ENCODE measurements at places on chromosomes 7 and 10.

- no peak for DNase-seq
Observed at GRCh38 chr10:125344573-125345171, 184.3 kb upstream of the CTBP2 start.

DNA sequence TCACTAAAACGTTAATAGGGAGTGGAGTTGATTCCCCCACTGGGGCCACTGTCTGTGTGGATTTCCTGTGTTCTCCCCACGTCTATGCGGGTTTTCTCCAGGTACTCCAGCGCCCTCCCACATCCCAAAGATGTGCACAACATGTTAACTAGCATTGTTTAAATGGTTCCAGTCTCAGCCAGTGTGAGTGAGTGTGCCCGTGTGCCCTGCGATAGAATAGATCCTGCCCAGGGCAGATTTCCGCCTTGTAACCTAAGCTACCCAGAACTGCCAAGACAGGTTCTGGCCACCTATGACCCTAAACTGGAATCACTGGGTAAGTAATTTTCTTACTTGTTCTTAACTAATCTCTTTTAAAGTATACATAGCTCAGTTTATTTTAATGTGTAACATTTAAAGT is 58.5 kb downstream of the CCDC6 start:
- no peak for DNase-seq

- no peak for DNase-seq
Observed at GRCh38 chr7:2903682-2904162, 59.6 kb upstream of the GNA12 start.

GRCh38 chr7:80593869-80594586 is 44.4 kb upstream of the CD36 start:
- no peak for DNase-seq

GRCh38 chr10:58514111-58514770 is 1.6 kb downstream of the BICC1 start:
- DNase-seq: no peak

DNA sequence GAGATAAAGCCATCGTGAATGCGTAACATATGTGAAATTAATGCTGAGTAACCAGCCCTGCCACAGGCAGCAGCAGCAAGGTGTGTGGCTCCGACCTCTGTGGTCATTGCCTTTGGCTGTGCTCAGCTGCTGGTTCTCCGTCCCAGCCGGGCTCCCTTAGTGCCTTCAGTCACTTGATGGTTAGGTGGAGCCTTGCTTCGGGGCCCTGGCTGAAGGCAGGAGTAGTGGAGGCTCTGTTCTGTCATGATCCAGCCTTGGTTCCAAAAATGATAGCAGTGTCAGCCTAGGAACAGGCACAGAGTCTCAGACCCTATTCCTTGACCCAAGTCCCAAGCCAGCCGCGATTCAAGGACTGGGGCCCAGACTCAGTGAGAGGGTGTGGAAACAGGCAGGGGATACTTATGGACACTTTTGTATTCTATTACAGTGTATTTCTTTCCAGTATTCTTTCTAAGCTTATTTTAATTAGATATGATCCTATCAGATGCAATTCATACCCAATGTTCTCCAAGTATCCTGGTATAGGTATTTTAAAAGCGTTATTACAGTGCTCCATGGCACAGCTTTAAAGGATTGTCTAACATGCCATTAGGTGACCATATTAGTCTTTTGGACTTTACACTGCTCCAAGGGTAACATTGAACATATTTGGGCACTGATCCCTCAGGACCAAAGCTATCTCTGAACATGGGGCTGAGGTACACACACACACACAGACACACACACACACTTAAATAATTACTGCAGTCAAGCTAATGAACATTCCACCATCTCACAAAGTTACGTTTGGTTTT is 9.0 kb downstream of the SCART1 start:
- no peak for DNase-seq

DNA sequence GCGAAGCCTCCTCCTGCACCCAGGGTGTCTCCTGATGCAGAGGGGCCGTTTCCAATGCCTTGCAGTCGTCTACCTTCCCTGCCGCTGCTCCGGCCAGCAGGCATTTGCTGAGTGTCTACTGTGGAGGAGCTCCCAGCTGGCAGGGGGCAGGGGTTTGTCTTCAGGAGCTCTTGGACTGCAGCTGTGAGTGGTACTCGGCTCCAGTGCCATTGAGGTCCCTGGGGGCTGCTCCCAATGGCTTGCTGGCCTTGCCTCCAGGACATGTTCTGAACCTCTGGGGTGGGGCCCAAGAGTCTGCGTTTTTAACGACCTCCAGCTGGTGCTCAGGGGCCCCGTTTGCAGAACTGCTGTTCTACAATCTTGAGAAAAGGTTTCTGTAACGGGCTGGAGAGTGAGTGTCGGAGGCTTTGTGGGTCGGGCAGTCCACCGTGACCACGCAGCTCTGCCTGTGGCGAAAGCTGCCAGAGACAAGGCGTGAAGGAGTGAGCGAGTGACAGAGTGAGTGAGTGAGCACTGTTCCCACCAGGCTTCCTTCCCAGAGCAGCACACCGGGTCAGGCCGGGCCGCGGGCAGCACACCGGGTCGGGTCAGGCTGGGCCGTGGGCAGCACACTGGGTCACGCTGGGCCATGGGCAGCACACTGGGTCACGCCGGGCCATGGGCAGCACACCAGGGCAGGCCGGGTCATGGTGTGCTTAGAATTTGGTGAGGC is 520.2 kb downstream of the PTPRN2 start:
- DNase-seq: no peak

GRCh38 chr10:131820626-131821025 is 80.2 kb upstream of the PPP2R2D start:
- no peak for DNase-seq

- DNase-seq: no peak
Observed at GRCh38 chr10:132847856-132848255, 61.9 kb upstream of the NKX6-2 start.

DNA sequence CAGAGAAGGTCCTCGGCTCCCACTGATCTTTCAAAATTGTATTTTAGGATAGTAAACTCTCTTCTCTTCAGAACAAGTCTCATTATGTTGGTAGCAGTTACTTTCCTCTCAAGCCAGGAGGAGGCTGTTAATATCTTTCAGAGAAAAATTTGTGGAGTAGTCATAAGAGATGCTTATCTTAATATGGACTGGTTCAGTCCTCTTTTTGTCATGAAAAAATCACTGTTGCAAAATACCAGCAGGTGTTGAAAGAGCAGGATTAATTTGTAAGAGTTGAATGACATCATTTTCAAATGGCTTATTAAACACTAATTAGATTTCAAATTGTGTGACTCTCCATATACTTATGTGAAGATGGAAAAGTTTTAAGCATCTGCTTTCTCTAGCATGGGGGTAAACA is 662.5 kb downstream of the POM121L12 start:
- DNase-seq: no peak

DNA sequence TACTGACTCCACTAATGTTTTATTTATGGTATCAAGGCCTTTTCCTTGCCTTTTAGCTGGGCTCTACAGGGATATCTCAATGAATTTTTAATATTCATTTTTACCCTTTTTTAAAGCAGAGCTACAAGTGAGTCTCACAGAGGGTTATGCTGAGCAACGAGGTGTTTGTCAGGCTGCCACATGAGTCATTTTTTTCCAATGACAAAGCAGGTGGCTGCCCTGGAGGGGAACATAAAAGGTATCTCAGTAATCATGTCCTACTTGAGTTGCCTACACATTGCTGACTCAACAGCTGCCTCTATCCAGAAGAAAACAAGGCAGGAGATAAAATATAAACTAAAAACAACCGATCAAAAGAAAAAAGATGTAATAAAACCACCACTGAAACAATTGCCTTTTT is 1004.9 kb upstream of the POT1 start:
- no peak for DNase-seq

- no peak for DNase-seq
Observed at GRCh38 chr10:24152270-24152669, 56.7 kb upstream of the KIAA1217 start.

GRCh38 chr7:14773729-14774271 is 128.8 kb downstream of the DGKB start:
- no peak for DNase-seq

- no peak for DNase-seq
Observed at GRCh38 chr7:35366167-35367155, 112.6 kb upstream of the TBX20 start.

DNA sequence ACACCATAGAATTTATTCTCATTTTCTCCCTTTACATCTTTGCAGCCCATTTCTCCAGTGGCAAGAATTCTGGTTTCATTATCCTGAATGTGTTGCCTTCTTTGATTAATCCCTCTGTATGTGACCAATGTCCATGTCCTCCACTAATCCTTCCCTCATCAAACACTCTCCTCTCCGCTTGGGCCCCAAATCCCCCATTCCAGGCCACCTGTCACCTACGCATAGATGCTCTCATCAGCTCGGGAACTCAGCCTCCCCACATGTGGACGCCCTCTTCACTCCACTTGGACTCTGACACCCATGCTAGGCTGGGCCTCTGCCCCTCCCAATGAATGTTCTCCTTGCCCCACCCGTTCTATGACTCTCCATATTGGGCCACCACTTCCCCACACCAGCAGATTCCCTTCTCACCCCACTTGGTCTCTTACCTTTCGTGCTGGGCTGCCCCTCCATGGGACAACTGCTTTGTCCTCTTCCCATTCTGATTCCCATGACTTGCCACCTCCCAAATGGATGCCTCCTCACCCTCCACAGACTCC is 18.7 kb upstream of the RBM20 start:
- no peak for DNase-seq

- no peak for DNase-seq
Observed at GRCh38 chr10:53489335-53490182, 717.0 kb upstream of the MBL2 start.

DNA sequence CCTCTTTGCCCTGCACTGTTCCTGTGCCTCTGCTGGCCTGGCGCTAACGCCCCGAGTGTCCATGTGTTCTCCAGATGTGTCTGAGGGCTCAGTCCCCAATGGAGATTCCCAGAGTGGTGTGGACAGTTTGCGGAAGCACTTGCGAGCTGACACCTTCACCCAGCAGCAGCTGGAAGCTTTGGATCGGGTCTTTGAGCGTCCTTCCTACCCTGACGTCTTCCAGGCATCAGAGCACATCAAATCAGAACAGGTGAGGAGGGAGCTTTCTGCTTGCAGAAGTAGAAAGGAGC is 60.9 kb downstream of the PAX2 start:
- DNase-seq: no peak

GRCh38 chr7:128790315-128791041 is 1.3 kb upstream of the CCDC136 start:
- DNase-seq: no peak

GRCh38 chr7:66542049-66542448 is 86.6 kb upstream of the KCTD7 start:
- DNase-seq: no peak

GRCh38 chr7:25595996-25596395 is 367.7 kb upstream of the NPVF start:
- no peak for DNase-seq

- no peak for DNase-seq
Observed at GRCh38 chr10:94083662-94084265, 90.0 kb downstream of the PLCE1 start.

DNA sequence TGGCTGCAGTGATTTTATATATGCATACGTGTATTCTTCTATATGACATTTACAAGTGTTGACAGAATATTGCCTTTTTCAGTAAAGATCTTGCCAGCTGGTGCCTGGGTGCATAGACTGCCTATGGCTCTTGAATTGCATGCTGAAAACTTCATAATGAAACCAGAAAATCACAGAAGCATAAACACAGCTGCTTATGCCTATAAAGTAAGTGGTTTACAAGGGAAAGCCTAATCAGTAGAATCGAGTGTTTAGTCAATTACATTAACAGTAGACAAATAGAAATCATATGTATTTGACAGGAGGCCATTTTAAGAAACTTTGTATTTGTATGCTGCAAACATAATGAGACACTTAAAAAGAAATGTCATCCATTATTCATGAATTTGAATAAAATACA is 82.5 kb downstream of the TMEM168 start:
- DNase-seq: no peak

DNA sequence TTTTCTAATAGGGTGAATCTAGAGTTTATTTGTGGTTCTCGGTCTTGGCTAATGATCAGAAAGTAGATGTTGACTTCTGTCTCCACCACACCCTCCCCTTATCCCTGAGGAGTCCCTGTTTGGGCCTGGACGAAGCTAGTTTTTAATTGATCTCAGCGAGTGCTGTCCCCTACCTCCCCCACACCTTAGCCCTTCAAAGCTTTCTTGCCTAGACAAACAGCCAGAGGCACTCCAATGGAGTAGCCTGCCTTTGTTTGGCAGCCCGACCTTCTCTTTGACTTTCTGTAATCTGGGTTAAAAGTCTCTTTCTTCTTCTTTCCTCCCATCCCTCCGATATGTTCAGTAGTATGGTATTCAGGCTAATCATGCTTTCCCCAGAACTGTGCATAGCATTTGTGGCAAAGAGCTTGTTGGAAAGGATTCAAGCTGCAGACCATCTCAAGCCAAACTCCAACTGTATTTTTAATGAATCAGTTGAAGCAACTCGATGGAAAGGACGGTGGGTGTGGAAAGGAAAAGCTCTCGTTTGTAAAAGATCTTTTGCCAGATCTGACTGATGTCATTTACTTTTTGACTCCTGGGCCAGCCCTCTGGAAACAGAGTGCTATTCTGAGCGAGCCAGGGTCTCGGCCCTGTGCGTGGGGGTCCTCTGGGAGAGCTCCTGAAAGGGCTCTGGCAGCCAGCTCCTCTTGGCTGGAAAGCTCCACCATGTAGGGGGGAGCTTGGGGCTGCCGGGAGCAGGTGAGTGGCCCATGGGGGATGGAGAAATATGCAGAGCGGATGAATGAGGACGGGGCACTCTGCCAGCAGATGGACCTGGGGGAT is 4.5 kb downstream of the FAM180A start:
- DNase-seq: no peak

DNA sequence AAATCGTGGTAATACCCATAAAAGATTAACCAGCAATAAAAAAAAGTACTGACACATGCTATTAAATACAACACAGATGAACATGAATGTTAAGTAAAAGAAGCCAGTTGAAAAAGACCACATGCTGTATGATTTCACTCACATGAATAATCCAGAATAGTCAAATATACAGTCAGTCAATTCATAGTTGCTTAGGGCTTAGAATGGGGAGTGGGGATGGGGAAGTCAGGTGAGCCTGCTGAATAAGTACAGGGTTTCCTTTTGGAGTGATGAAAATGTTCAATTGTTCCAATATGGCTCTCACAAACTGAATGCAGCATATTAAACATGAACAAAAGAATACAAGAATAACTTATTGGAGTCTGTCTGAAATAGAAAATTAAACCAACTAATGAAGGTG is 1.8 kb downstream of the COA1 start:
- DNase-seq: no peak

GRCh38 chr10:47240173-47240572 is 59.8 kb upstream of the GDF10 start:
- DNase-seq: no peak

- DNase-seq: no peak
Observed at GRCh38 chr10:129864601-129865126, 99.4 kb downstream of the EBF3 start.

- no peak for DNase-seq
Observed at GRCh38 chr10:10942441-10942840, 75.2 kb upstream of the CELF2 start.

DNA sequence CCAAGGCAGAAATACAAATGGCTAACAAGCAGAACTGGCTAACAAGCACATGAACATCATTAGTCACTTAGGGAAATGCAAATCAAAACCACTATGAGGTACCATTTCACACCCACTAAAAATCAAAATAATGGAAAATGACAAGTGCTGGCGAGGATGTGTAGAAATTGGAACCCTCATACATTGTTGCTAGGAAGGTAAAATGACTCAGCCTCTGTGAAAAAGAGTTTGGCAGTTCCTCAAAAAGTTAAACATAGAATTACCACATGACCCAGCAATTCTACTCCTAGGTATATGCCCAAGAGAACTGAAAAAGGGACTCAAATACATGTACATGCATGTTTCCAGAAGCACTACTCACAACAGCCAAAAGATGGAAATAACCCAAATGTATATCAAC is 52.8 kb upstream of the ANAPC16 start:
- DNase-seq: no peak

- DNase-seq: no peak
Observed at GRCh38 chr7:115299397-115300037, 377.6 kb downstream of the MDFIC start.

Measured in esophagus squamous epithelium (tissue), 5 donors.